ENCODE measurements at places on chromosomes 5 and 9. TPM values are rescaled to one million over a fixed set of nuclear protein-coding genes. Genes with fewer than 3 reads are reported as not detected.

IRX4 gene
- 2.7 TPM for total RNA-seq

KIAA0825 gene
- 11.2 TPM for total RNA-seq

PARP8 gene
- 18.0 TPM for total RNA-seq

HTR1A gene
- 0.68 TPM for total RNA-seq

CCNH gene
- total RNA-seq, result 105 TPM
